ENCODE measurements at places on chromosomes 3 and 15. TPM values are rescaled to one million over a fixed set of nuclear protein-coding genes. Genes with fewer than 3 reads are reported as not detected.

DNA sequence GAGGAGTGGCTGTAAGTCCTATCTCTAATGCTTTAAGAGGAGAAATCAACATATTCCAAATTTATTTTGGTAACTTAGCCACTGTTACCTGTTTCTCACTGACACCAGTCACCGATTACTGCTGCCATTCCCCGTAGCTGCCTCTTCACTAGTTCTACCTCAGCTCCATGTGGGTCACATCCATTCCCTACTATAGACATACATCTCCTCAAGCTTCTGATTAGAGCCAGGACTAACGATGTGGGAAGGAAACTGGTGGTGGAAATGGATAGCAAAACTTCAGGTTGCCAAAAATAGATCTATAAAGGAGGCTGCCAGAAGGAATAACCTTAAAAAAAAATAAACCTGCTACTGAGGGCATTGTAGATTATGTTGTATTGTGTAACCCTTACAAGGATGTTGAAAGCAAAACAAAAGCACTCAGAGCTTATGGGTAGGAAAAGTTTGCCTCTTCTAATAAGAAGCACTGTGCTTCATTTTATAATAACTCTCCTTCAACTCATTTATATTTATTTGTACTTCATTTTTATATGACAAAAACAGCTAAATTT, 56.0 kb downstream of the KAT2B start:
- H3K4me1 ChIP-seq = no peaks in the 10 kb centered on the region
- no peak overlapping the region for H3K4me3 ChIP-seq
- H3K36me3 ChIP-seq = peaks cover 70% of the 10 kb centered on the region
- DNase-seq = no peak
- no peak overlapping the region for H3K27ac ChIP-seq

- peak overlapping the region; percentile 48 for H3K27ac ChIP-seq
- DNase-seq = no peak
- H3K4me3 ChIP-seq = no peak overlapping the region
- peaks cover 16% of the 10 kb centered on the region for H3K4me1 ChIP-seq
Measured at GRCh38 chr15:99683000-99683670, 50.1 kb downstream of the LYSMD4 start.

Gene LMAN1L
- 1.1 TPM for total RNA-seq

Gene KNSTRN
- 14.0 TPM for total RNA-seq

Measured in B cell (primary cell).